OCI-LY7 (cell line): ENCODE measurements at places on chromosomes 6 and 20.

- no peak for DNase-seq
These were observed 5.3 kb upstream of the AIF1 start for GRCh38 chr6:31609519-31610406.

GRCh38 chr6:157669323-157669722 lies 153.7 kb upstream of the SNX9 start:
- no peak for DNase-seq

GRCh38 chr20:45293041-45294002 lies 13.3 kb upstream of the RBPJL start:
- DNase-seq, result no peak

DNA sequence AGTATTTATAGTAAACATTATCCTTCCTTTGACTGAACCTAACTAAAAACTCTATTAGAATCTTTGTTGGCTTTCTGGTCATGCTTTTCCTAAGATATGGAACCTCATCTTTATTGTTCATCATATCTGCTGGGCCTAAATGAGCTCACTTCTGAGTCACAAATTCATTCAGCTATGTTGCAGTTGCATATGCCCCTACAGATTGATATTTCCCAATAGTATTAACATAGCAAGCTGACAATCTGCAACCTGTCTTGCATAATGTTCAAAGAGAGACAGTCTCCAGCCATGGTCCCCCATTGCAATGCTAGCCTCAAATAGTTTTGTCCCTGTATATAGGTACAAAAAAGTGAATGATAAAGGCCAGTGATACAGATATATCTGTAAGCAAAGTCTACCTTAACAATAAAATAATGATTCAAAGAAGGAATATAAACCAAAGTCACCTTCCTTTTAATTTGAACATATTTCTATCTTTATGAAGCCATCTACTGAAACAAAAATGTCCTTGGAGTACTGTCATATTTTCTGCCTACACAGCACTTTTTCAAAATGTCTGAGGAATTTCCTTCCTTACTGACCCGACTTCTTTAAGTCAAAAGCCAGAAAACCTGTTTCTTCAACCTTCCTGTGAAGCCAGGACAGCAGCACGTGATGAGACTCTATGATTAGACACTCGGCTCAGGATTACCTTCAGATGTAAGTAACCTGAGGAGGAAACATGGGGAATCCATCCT lies 140.7 kb downstream of the UBE3D start:
- no peak for DNase-seq

DNA sequence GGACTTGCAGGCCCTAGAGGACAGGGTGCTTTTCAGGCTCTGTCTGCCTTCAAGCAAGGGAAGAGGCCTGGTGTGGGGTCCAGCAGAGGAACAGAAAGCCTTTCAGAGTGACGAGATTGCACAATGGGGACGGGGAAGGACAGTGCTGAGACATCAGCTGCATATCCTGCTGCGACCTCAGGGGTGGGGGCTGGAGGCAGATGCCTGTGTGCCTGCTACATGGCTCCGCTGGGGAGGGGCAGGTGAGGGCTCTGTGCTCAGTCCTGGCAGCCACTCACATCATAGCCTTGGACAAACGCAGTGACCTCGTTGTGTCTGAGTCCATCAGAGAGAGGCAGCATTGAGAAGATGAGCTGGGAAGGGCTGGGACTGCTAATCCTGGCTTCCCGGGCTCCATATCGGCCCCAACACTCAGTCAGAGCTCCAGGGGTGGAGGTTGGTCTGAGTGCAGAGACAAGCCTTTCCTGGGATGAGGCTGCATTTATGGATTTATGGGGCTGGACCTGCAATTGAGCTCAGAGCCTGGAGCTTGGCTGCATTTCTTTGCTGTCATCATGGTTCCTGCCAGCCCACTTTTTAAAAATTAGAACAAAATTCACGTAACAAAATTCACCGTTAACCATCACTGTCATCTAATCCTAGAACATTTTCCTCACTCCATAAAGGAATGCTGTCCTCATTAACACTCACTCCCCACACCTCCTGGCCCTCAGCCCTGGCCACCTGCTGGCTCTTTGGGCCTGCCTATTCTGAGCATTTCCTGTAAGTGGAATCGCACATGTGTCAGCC lies 196.9 kb upstream of the SLC24A3 start:
- DNase-seq, result no peak

DNA sequence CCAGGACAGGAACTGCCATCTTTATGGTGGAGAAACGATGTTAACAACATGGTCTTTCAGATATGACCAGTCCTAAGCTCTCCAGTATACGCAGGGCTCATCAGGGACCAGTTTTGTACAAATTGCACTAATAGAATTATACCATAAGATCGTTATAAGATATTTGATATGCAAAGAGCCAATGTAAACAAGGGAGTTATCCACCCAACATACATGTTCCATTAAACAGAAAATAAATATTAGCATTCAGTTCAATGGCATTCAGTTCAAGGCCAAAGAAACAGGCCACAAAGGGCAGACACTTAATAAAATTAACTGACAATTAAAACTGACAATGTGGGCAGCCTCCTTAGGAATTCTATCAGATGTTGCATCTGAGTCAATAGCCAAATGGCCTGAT lies 2.6 kb downstream of the GFOD1 start:
- DNase-seq, result no peak

DNA sequence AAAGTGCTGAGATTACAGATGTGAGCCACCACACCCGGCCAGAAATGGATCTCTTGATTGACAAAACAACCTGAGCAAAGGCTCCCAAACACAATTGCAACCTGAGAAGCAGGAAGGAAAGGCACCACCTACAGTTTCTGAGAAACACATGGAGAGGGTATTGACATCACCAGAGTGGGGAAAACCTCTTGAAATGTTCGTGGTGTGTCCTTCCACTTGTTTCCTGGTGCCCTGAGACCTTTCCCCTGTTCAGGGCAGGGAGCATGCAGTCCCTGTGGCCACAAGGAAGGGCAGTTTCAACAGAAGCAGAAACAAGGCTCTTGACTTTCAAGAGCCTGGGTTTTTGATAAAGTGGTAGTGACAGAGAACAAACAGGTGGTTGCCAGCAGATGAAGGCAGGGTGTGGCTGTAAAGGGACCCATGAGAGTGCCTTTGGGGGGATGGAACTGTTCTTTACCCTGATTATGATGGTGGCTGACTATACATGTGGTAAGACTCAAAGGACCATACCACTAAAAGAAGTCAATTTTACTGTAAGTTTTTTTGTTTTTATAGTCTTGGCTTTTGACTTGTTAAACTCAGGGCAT lies 3.2 kb upstream of the BPIFA1 start:
- no peak for DNase-seq

- DNase-seq, result no peak
These were observed 57.2 kb downstream of the PAX1 start for GRCh38 chr20:21762646-21763045.

DNA sequence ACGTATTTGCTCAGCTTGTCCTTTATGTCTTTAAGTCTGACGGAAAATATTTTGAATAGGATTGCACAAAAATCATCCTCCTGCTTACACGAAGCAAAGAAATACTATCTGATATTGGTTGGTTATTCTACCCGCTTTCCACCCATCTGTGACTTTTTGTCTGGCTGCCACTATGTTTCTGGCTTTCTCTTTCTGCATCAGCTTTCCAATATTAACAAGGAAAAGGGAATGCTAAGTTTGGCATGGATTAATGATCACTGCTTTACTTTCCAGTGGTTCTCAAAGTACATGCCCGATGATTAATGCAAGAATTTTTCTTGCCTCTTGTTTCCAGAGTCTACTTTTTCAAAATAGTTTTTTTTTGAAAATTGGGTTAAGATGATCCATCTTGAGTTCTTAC lies 57.0 kb downstream of the RNF144B start:
- no peak for DNase-seq

DNA sequence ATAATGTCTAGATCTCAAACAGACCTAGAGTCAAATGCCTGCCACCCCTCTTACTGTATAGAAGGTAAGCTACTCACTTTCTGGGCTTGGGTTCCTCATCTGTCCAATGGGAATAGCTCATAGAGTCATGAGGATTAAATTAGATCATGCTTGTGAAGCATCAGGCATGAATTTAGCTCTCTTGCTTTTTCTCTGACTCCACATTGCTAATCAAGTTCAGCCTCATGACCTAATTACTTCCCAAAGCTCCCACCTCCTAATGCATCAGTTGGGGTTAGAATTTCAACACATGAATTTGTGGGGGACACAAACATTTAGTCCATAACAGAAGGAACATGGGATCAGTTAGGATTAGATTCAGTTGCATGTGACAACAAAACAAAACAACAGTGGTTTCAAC lies 4.6 kb upstream of the DDX27 start:
- no peak for DNase-seq

DNA sequence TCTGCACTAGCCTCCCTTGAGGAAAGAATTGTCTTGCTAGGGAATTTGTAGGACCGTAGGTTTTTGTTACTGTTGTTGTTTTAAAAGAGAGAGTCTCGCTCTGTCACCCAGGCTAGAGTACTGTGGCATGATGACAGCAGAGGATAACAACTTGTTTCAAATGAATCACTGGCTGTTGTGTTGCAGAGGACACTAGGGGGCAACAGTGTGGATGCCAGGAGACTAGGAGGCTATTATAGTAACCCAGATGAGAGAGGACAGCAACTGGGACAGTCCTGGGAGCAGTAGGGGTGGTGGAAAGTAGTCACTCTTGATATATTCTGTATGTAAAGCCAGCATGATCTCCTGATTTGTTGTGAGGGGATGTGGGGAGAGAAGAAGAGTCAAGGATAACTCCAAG lies 41.8 kb upstream of the LAMA4 start:
- DNase-seq, result peak; percentile 1

GRCh38 chr6:168530653-168531071 lies 89.7 kb downstream of the SMOC2 start:
- DNase-seq, result no peak

DNA sequence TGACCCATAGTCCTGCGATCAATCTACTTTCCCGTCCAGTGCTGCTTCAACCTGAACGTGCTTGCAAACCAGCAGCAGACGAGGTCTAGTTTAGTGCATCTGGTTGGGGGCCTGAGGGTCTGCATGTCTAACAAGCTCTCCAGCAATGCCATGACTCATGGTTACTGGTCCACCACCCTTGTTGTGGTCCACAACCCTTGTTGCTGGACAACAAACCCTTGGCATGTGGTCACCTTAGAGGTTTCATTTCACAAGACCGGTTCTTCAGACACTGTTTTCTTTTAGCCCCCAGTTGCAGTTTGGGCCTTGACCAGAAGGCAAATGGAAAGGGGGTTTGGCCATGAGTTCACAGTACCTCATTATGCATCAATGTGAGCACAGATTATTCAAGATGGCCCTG lies 424.8 kb downstream of the QKI start:
- DNase-seq, result no peak

DNA sequence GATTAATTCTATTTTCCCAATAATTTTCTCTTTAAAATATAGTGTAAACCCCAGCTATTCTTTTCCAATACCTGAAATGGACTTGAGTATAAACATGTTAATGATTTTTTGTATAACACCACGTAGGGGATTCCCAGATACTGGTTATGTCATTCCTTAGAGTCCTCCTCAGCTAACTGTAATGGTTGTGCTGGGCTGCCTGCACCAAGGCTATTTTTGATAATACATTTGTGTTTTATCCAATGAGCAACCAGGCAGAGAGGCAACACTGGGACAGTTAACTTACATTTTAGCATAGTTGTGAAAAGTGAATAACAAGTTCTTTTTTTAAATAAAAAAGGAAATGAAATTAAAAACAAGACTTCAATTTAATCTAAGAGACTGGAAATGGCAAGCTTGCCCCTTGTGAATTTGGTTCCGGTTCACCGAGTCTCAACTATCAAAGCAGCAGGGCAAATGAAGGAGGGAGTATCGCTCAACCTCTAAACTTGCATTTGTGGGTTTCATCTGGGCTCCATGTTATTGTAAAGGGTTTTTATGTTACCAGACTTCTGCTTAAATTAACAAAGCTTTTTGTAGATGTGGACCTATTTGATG lies 18.8 kb upstream of the BACH2 start:
- DNase-seq, result peak; percentile 92

- no peak for DNase-seq
These were observed 32.4 kb upstream of the TPBG start for GRCh38 chr6:82331031-82331773.

DNA sequence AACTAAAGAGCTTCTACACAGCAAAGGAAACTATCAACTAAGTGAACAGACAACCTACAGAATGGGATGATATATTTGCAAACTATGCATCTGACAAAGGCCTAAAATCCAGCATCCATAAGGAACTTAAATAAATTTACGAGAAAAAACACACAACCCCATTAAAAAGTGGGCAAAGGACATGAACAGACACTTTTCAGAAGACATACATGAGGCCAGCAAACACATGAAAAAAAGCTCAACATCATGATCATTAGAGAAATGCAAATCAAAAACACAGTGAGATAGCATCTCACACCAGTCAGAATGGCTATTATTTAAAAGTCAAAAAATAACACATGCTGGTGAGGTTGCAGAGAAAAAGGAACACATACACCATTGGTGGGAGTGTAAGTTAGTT lies 24.5 kb downstream of the AGPAT4 start:
- no peak for DNase-seq

- DNase-seq, result no peak
These were observed 57.5 kb upstream of the SLC4A11 start for GRCh38 chr20:3296261-3297078.

- no peak for DNase-seq
These were observed 260.3 kb downstream of the TAF4 start for GRCh38 chr20:61805365-61805764.

GRCh38 chr6:169738204-169738975 lies 13.0 kb downstream of the DYNLT2 start:
- no peak for DNase-seq
